ENCODE measurements at places on chromosomes 4 and X.

- DNase-seq = no peak
- peaks cover 30% of the 10 kb centered on the region for H3K4me1 ChIP-seq
- no peak overlapping the region for H3K4me3 ChIP-seq
- no peak overlapping the region for H3K27ac ChIP-seq
- no peaks in the 10 kb centered on the region for H3K27me3 ChIP-seq
- no peaks in the 10 kb centered on the region for H3K36me3 ChIP-seq
Observed at GRCh38 chr4:17066972-17067371, 168.5 kb upstream of the LDB2 start.

- H3K27ac ChIP-seq = no peak overlapping the region
- H3K36me3 ChIP-seq = no peaks in the 10 kb centered on the region
- no peak for DNase-seq
- no peaks in the 10 kb centered on the region for H3K4me1 ChIP-seq
- H3K27me3 ChIP-seq = no peaks in the 10 kb centered on the region
Observed at GRCh38 chrX:131734621-131735020, 190.7 kb downstream of the OR13H1 start.

DNA sequence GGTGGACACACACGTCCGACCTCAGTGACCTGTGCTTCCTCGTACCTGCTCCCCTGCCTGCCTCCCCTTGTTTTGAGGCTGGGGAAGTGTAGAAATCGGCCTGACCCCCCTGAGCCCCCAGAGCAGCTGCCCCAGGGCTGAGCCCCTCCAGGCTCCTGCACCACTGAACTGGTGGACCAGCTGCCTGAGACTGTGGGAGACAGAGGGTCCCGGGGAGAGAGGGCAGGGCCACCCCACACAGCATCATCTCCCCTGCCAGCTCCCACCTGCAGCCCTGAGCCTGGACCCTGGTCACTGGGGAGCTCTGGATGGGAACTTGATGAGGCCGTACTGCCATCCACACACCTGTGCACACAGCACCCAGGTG, 15.0 kb upstream of the NAT8L start:
- no peaks in the 10 kb centered on the region for H3K36me3 ChIP-seq
- peaks cover 6% of the 10 kb centered on the region for H3K27me3 ChIP-seq
- peak; percentile 96 for DNase-seq

DNA sequence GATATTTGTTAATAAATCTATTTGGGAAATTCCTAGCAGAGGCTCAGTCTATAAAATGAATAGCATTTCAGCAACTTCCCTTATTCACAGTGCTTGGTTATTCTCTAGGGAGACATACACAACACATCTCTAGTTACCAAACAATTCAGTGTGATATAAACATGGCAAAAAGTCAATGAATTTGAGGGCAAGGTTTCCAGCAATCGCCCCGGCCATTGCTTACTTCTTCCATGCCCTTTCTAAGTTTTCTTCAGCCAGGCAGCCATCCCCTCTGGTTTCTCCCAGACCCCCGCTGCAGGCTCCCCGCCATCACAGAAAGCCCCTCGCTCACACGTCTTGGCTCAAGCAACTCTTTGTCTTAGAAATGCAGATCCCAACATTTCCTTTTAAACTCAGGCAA, 4.4 kb downstream of the TLR7 start:
- H3K36me3 ChIP-seq = no peaks in the 10 kb centered on the region
- no peak overlapping the region for H3K4me3 ChIP-seq
- no peaks in the 10 kb centered on the region for H3K4me1 ChIP-seq
- no peak for DNase-seq
- no peak overlapping the region for H3K27ac ChIP-seq

- peaks cover 22% of the 10 kb centered on the region for H3K4me1 ChIP-seq
- H3K27me3 ChIP-seq = no peaks in the 10 kb centered on the region
- DNase-seq = no peak
- no peak overlapping the region for H3K27ac ChIP-seq
Observed at GRCh38 chr4:38169524-38169923, 209.3 kb downstream of the PTTG2 start.

DNA sequence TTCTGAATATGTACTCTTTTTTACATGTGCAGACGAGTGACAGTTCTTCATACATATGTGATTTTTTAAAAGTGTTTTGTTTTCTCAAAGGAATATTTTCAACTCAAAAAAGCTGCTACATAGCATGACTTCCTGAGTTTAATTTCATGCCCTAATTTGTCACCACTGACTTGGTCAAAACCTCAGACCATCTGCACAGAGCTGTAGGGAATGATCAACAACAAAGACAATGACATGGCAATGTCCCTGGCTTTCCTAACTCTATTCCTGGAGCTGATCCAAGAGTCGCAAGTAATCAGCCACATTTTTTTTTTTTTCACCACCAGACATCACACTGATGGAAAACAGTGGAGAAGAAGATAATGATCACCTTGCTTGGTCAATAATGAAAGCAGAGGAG, 97.7 kb downstream of the TMA16 start:
- DNase-seq = no peak
- H3K36me3 ChIP-seq = no peaks in the 10 kb centered on the region
- H3K4me1 ChIP-seq = no peaks in the 10 kb centered on the region
- H3K4me3 ChIP-seq = no peak overlapping the region
- H3K27ac ChIP-seq = no peak overlapping the region

GRCh38 chrX:69146739-69147138, 18.5 kb downstream of the PJA1 start:
- H3K4me3 ChIP-seq = no peak overlapping the region
- H3K4me1 ChIP-seq = no peaks in the 10 kb centered on the region
- no peak overlapping the region for H3K27ac ChIP-seq

DNA sequence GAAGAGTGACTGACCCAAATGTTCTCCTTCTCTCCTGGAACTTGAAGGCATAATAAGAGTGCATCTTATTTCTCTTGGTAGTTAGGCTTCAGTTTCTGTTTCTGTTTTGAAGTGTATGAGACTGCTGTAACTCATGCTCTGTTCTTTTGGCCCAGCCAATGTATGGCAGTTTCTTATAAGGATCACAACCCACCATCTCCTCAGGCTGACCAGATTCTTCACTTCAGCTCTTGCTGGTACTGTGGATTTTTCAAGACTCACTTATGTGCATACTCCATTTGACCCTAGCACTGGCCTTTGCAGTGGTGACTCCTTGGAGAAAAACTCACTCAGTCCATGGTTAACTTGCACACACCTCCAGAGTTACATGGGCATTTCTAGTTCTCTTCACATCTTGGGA, 9.6 kb upstream of the YTHDC1 start:
- DNase-seq = no peak
- no peak overlapping the region for H3K4me3 ChIP-seq
- no peaks in the 10 kb centered on the region for H3K36me3 ChIP-seq
- no peak overlapping the region for H3K27ac ChIP-seq

- H3K36me3 ChIP-seq = no peaks in the 10 kb centered on the region
- no peak overlapping the region for H3K4me3 ChIP-seq
- no peaks in the 10 kb centered on the region for H3K27me3 ChIP-seq
- H3K27ac ChIP-seq = no peak overlapping the region
- no peaks in the 10 kb centered on the region for H3K4me1 ChIP-seq
Observed at GRCh38 chrX:3527811-3528210, 181.4 kb upstream of the MXRA5 start.

DNA sequence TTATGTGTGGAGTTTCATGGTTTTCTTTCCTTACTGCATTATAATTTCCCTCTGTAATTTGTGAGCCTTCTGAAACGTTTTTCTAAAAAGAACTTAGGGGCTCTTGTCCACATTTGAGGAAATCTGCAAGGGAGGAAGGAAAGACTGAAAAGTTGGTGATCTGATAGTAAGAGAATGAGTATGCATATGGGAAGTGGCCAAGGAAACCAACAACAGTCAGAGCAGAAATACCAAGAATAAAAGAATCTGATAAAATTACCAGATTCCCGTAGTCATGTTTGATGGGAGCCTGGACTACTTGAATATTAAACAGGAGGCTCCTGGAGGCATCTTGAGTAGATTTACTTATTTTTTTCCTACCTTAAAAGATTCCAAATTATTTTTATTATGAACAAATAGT, 50.1 kb downstream of the MEPE start:
- H3K4me3 ChIP-seq = no peak overlapping the region
- DNase-seq = no peak
- H3K27me3 ChIP-seq = no peaks in the 10 kb centered on the region
- H3K36me3 ChIP-seq = no peaks in the 10 kb centered on the region

DNA sequence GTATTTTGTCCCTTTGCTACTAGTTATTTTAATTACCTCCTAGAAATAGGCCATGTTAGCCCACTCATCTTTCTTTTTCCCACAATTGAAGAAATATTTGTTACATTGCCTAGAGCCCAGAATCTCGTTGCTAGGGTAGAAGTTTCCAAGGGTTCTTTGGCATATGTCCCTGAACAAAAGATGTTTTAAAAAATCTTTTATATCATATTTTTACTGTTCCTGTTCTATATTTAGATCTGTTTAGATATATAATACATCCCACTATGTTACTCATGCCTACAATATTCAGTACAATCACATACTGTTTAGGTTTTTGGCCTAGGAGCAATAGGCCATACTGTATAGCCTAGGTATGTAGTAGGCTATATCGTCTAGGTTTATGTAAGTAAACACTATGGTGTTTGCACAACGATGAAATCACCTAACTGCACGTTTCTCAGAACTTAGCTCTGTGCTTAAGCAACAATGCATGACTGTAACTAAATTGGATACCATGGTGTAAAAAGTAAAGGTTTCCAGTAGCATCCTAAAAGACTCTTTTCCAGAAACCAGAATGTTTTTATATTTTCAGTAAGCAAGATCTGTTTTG, 236.0 kb upstream of the SLIT2 start:
- H3K4me3 ChIP-seq = no peak overlapping the region
- H3K4me1 ChIP-seq = no peaks in the 10 kb centered on the region

DNA sequence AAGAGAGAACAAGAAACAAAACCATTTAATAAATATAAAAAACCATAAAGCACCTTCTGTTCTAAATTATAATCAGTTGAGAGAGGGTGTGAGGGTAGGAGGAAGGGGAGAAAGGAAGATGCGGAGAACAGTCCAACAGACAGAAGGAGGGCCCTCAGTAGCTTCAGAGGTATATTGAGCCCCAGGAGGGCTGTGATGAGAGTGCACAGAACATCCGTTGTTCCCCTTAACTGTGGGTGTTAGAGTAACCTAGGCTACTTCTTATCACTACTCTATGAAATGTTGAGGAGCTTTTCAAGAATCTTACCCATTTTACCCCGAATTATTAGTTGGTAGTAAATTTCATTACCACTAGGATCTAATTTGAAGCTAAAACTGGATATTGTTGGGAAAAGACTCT, 13.8 kb downstream of the GPC3 start:
- no peaks in the 10 kb centered on the region for H3K36me3 ChIP-seq
- DNase-seq = no peak
- no peak overlapping the region for H3K27ac ChIP-seq
- no peak overlapping the region for H3K4me3 ChIP-seq
- H3K27me3 ChIP-seq = no peaks in the 10 kb centered on the region

GRCh38 chr4:52059372-52059771, 8.3 kb downstream of the SPATA18 start:
- no peaks in the 10 kb centered on the region for H3K36me3 ChIP-seq
- peaks cover 13% of the 10 kb centered on the region for H3K4me1 ChIP-seq

- no peaks in the 10 kb centered on the region for H3K27me3 ChIP-seq
- no peak overlapping the region for H3K4me3 ChIP-seq
- H3K4me1 ChIP-seq = no peaks in the 10 kb centered on the region
- no peak for DNase-seq
- no peak overlapping the region for H3K27ac ChIP-seq
Observed at GRCh38 chr4:11130195-11130970, 298.3 kb downstream of the HS3ST1 start.
